NCI-H2029 treated with DMSO at 0.1 percent for 48 hours (cell line): ENCODE measurements at places on chromosomes 7 and 10.

- no peak for DNase-seq
These were observed 210.1 kb downstream of the CACNB2 start for GRCh38 chr10:18350340-18350739.

DNA sequence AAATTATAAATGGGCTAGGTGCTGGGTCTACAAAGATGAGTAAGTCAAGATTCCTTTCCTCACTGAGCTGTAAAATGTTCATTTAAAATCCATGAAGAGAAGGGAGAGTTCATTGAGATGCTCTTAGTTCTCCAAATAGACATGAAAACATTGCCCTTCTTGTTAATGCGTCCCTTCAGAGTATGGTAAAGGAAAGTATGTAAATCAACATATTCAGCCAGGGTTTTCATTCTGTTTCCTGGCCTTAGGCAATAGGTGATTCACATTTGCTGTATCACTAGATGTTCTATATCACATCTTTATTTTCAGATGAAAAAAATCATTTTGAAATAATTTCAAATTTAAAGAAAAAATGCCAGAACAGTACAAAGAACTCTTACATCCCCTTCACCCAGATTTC is 5.4 kb downstream of the ANKIB1 start:
- no peak for DNase-seq

DNA sequence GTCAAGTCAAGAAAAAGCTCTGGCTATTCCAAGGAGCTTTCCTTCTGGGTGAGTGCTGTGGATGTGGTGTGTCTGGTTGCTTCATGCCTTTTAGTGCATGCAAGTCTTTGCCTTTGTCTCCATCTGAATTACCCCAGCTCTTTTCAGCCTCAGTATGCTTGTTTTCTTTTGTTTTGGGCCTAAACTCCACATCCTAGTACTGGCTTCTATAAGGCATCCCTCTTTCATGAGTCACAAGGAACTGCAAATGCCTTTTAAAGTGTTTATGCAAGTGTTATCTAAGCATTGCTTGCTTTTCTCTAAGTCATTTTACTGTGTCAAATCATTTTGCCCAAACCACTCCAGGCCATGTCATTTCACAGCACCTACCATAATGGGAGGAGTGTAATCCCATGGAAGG is 132.1 kb downstream of the PLCE1 start:
- no peak for DNase-seq

- no peak for DNase-seq
These were observed 59.7 kb downstream of the ZNF467 start for GRCh38 chr7:149713731-149714068.

DNA sequence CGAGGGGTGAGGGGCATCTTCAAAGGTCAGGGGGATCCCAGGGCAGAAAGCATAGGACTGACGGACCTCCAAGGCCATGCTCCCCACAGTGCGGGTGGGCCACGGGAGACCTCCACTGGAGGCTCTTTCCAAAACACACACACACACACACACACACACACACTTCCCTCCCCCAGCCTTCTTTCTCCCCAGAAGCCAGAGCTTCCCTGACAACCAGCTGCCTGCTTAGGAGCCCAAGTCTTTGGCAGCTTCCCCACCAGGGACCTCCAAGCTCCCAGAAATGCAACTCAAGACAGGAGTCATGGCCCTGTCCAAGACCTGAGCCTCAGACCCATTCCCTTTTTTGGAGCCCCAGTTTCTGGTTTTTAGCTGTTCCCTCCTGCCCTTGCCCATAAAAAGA is 710 bp upstream of the C10orf105 start:
- no peak for DNase-seq

DNA sequence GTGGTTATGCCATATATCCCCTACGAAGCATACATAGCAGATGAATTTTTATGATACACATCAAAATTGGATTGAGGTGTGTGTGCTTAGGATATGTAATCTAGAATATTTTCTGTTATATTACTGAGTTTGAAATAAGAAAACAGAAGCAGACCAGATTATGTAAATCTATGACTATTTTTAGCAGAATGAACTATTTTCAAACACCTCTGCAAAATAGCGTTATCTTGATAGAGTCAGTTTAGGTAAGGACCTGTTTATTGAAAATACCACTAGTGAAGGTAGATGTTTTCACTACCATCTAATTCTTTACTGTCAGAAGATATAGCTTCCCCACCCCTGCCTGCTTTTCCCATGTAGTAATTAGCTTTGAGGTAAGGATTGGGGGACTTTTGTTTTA is 9.1 kb downstream of the LANCL2 start:
- no peak for DNase-seq

DNA sequence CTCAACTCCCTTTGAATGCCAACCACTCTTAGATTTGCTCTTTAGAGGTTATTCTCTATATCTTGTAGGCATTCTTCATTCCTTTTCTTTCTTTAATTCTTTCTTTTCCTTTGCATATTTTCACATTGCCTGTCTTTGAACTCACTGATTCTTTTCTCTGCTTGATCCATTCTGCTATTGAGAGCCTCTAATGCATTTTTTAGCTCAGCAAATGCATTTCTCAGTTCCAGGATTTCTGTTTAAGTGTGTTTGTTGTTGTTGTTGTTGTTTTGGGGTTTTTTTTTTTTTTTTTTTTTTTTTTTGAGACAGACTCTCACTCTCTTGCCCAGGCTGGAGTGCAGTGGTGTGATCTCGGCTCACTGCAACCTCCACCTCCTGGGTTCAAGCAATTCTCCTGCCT is 71.6 kb downstream of the FBXL13 start:
- DNase-seq, result no peak

- DNase-seq, result no peak
These were observed 101.4 kb downstream of the PRKCQ start for GRCh38 chr10:6478722-6479121.

- no peak for DNase-seq
These were observed 138.2 kb upstream of the ADO start for GRCh38 chr10:62666275-62666674.

DNA sequence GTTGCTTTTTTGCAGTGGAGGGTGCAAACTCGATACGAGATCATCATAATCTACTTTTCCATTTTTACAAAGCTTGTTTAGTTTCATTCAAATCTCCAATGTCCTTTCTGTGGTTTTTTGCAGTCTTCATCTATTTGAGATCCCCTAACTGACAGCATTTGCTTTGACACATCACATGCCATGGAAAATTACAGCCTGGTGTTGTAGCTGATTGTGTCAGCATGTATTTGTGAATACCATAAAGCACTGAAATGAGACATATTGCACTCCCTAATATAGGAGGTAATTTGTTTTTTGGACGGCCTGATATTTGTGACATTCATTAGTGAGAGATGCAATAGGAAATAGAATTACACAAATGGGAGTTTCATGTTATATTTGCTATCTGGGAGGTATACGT is 620.8 kb downstream of the KCNMA1 start:
- DNase-seq, result no peak
